ENCODE measurements at places on chromosomes 16 and 17.

DNA sequence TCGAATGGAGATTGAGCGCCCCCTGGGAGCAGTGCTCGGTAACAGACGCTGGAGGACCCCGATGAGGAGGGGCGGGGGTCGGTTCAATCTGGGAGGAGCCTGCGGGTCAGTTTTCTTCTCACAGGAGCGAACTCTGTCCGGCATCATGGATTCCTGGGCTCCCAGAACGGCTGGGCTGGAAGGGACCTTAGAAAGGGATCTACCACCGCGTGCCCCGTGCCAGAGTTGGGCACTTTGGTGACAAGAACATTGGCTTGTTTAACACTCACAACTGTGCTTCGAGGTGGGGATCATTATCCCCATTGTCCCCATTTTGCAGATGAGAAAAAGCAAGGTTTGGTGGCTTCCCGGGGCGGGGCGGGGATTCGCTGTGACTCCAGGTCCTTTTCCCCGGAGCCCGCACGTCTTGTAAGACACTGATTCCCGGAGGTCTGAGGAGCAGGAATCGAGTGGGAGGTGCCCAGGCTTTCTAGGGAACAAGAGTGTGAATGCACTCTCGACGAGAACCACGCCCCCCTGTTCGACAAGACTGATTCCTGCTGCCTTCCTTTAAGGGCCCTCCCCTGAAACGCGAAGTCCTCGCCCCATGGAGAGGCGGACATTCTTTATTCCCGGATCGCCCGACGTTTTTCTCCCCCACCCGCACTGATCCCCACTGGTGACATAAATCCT, 1.5 kb upstream of the FBXL19 start:
- DNase-seq: peak; percentile 75

- DNase-seq: peak; percentile 83
These were observed 265.1 kb downstream of the PRKCA start for GRCh38 chr17:66567234-66568170.

- no peak for DNase-seq
These were observed 317.8 kb downstream of the RBFOX1 start for GRCh38 chr16:7650431-7650830.

- no peak for DNase-seq
These were observed 4.6 kb downstream of the TMUB2 start for GRCh38 chr17:44191369-44191768.

DNA sequence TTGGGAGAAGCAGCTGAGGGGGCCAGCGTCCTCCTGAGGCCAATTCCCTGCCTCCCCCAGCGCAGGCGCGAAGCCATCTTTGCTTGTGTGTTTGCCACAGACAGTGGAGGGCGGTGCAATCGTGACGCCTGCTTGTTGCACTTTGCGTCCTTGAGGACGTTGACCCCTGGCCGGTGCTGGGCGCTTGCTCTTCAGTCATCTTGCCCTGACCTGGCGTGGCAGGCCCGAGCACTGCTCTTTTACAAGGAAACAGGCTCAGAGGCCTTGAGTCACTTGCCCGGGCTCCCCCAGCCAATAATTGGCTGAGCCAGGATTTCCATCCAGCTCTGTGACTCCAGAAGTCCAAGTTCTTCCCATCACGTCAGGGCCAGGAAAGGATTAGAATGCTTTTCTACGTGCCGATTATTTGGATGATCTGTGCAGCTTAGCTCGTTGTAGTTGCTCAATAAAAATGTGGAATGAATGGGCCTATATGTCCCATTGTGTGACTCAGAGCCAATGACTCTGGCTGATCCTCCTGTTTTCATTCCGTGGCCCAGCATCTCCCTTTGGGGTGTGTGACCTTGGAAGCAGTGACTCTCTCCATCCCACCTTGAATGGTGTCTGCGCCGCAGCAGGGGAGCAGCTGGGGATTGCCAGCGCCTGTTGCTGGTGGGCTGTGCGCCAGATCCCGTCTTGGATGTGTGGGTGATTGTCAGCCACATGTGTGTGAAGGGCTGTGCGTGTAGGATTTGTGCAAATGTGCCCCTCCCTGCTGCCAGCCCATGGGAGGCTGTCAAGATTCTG, 214.1 kb downstream of the SEC14L1 start:
- no peak for DNase-seq

GRCh38 chr16:68384288-68385161, 63.8 kb downstream of the SMPD3 start:
- DNase-seq: peak; percentile 51

DNA sequence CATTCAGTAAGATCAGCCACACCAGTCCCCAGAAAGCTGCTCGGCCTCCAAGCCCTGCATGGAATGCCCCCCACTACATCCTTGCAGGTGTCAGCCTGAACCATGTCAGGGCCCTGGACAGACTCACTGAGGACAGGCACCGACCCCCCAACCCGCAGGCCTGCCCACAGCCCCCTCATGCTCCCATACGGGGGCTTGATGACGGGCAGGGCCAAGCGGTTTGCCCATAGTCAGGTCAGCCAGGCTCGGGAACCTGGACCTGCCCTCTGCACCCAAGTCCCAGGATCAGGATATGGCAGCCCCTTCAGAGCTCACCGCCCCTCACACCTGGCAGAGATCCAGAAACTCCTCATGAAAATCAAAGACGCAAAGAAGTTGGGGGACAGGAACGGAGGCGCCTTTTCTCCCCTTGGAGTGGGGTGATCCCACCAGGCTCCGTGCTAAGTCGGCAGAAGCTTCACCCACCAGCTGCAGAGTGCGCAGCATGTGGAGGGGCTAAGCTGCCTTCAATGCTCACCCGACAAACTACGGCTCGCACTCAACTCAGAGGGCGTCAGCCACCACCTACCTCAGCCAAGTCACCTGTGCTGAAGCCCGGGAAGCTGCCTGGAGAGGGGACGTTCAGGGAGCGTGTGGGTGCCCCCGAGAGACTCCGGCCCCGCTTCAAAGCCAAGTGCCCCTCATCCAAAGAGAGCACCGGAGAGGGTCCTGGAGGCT, 26.5 kb downstream of the GNPTG start:
- no peak for DNase-seq

- DNase-seq: peak; percentile 86
These were observed 8.4 kb upstream of the GAA start for GRCh38 chr17:80092959-80093358.

- DNase-seq: no peak
These were observed 1.1 kb upstream of the HAPSTR1 start for GRCh38 chr16:9090101-9090959.

DNA sequence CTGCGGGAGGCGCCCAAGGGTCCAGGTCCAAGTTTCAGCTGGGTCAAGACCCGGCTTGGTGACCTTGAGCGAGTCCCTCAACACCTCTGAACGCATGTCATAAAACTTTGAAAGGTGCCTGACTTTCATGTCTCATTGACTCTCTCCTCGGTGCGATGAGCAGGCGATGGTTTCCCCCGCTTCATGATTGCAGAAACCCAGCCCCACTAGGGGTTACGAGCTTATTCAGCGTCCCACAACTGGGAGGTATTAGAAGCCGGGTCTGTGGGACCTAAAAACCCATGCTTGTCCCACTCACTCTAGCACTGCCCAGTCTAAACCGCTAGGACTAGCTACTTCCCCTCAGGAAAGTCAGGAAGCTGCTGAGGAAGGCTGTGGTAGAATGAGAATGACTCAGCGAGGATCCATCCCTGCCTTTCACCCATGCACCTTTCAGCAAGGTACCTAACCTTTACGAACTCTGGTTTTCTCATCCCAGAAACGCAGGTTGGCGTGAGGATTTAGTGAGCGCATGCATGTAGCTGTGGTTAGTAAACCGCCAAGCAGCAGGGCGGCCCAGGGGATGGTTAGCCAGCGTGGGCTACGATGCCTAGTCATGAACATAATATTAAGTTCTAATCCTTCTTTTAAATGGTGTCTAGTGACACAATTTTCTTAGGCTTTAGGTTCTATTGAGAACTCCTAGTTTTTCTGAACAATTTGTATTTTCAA, 26.2 kb upstream of the RFFL start:
- peak; percentile 64 for DNase-seq

- DNase-seq: no peak
These were observed 7.5 kb downstream of the GINS2 start for GRCh38 chr16:85681255-85681654.

DNA sequence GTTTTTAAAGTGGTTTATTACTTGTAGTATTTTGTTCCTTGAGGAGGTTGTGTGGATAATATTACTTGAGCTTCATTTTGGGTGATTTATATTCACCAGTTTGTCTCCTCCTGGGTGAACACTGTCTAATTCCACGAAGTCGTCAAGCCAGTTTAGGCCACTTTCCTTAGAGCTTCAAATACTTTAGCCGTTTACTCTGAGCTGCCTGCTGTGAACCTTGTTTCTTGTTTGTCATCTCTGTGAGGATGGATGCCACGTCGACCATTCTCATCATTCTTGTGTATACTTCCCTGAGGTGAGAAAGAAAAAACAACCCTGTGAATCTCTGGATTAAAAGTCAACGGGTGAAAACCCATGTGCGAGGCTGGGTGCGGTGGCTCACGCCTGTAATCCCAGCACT, 9.0 kb downstream of the KRT24 start:
- no peak for DNase-seq

DNA sequence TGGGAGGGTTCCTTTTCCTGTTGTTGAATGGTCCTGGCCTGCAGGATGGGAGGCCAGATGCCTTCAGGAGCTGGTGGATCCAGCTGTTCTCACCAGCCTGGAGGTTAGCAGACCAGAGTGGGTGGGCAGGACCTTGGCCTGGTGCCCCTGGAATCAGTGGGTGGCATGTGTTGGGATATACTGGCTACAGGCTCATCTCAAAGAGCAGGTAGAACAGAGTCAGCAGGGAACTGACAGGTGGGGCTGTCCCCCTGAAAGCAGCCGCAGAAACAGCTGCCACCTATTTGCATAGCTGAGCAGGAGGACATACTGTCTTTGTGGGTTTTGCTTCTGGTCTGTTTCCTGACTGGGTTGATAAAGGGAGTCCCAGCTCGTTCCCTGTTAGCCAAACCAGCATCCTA, 144.1 kb downstream of the RAB11FIP4 start:
- no peak for DNase-seq

- peak; percentile 92 for DNase-seq
These were observed 33.7 kb downstream of the GINS3 start for GRCh38 chr16:58425756-58426494.

GRCh38 chr17:33163533-33164168, 129.4 kb downstream of the ASIC2 start:
- DNase-seq: no peak

GRCh38 chr16:2339521-2340484, 725 bp downstream of the ABCA3 start:
- DNase-seq: peak; percentile 19

DNA sequence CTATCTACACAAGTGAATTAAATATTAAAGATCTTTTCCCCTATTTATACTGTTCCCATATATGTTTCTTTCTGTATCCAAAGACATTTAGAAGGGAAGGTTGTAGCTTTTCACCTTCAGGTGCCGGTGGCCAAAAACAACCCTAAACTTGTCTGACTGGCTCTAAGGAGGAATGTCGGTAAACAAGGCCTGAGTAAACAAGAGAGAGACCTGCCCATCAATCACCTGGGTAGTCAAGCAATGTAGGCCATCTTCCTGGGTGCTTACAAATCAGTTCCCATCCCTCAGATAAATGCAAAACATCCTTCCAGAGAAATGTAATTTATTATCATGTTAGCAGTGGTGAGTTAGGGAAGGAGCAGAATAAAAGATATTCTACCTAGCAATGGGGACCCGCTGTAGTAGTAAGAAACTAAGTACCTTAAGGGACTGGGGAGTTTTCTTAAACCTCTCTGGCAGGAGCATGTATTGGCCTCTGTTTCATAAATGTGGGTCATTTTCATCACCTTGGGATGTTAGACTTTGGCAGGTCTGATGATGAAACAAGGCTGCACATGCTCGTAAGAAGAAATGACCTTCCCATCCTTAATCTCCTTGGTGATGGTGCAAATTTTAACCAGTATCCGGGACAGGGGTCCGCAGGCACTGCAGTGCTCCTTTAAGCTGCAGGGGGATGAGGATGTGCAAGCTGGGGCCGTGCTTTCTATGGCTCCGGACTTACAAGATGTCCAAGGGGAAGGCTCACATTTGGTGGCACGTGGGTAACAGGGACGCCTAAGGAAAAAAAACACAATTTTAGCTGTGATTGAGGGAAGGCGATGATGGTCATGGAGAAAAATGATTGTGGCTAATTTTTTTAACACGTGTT, 8.4 kb downstream of the KRT39 start:
- no peak for DNase-seq

- DNase-seq: no peak
These were observed 3.7 kb upstream of the MRPL28 start for GRCh38 chr16:373848-374615.

- no peak for DNase-seq
These were observed 14.1 kb downstream of the MAP3K14 start for GRCh38 chr17:45302649-45303173.
